Common myeloid progenitor, CD34-positive (primary cell): ENCODE measurements at places on chromosomes 16 and 17.

DNA sequence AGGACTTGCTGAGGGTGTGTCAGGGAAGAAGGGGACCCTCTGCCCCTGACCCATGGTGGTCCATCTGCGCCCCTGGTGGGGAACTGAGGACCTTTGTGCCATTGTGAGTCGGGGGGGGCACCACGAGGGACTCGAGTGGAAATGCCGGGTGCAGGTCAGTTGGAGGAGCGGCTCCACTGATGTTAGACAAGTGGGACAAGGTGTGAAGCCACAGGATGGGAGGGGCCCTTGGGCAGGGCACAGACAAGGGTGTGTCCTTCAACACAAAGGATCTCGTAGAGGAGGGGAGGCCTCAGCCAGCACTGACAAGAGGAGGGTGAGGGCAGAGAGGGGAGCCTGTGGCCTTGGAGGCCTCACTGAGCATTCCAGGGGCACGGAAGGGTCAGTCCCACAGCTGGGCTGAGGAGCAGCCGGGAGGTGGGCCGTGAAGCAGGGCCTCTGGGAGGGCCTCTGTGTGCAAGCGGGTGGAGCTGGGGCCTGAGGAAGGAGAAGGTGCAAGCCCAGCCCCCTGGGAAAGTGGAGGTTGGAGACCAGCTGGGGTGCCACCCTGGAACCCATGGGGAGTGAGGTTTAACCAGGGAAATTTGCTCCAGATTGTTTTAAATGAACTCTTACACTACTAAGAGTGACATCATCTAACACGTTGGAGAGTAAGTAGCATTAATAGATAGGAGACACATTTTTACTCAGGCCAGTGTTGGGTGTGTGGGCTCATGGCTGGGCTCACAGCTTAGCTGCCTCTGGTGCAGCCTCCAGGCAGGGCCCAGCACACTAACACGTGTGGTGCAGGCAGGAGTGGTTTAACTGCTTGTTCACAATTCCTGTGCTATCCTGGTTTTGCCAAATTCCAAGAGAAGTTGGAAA, 27.9 kb downstream of the NARF start:
- peak overlapping the region; percentile 5 for H3K27ac ChIP-seq
- DNase-seq, result no peak
- no peaks in the 10 kb centered on the region for H3K4me1 ChIP-seq
- H3K36me3 ChIP-seq, result peaks cover 71% of the 10 kb centered on the region
- H3K27me3 ChIP-seq, result no peaks in the 10 kb centered on the region

DNA sequence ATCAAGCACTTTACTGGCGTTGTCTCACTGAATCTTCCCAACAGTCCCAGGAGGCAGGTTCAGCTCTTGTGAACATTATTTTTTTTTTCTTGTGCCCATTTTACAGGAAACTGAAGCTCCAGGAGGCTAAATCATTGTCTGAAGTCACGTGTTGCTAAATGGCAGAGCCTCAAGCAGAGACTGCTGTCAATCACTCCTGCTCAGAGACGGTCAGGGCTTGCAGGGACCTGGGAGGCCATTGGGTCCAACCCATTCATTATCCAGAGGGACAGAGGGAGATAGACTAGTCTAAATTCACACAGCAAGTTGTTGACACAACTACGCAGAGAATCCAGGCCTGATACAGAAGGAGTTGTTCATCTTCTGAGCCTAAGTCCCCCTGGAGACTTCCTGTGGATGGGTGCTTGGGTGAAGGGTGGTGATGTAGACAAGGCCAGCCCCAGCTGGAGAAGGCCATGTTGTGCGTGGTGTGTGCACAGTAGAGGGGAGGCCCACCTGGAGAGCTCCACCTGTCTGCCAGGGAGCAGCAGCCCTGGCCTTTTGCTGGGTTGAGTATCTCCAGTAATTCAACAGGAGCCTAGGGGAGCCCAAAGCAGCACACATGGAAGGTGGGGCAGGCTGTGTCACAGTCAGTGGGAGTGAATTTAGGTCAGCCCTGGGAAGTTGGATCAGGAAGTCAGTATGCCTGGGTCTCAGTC, 24.3 kb upstream of the C1QL1 start:
- H3K4me1 ChIP-seq, result no peaks in the 10 kb centered on the region
- H3K36me3 ChIP-seq, result no peaks in the 10 kb centered on the region
- H3K27me3 ChIP-seq, result peaks cover 32% of the 10 kb centered on the region
- H3K4me3 ChIP-seq, result no peak overlapping the region

GRCh38 chr17:72122765-72123529, 2.1 kb downstream of the SOX9 start:
- peak overlapping the region; percentile 14 for H3K4me3 ChIP-seq
- no peak overlapping the region for H3K27ac ChIP-seq
- no peaks in the 10 kb centered on the region for H3K4me1 ChIP-seq

GRCh38 chr16:4166821-4167220, 50.6 kb upstream of the ADCY9 start:
- no peak overlapping the region for H3K4me3 ChIP-seq
- no peak overlapping the region for H3K27ac ChIP-seq
- H3K36me3 ChIP-seq, result no peaks in the 10 kb centered on the region
- no peaks in the 10 kb centered on the region for H3K27me3 ChIP-seq

DNA sequence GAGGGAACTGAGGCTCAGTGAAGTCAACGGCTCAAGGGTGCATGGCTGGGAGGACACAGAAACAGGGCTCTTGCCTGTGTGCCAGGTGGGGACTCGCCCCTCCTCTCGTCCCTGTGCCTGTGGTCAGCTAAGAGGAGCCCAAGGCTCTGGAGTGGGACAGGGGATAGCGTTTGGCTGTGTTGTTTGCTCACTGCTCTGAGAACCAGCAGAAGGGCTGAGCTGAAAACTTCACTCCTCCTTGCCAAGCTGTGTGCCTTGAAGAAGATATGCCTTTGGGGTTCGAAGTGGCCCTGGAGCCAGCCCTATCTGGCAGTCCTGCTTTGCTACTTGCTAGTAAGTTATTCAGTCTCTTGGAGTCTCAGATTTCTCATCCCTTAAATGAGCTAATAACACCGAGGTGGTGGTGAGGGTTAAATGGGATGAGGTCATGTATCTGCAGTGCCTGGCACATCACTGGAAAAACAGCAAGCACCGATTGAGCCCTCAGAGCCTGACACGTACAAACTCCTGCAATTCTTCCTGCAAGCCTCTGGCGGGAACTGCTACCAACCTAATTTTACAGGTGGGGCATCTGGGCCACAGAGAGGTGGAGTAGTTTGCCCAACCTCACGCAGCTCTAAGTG, 17.7 kb downstream of the FOXL1 start:
- no peak overlapping the region for H3K27ac ChIP-seq
- H3K4me3 ChIP-seq, result no peak overlapping the region
- no peak for DNase-seq
- H3K36me3 ChIP-seq, result no peaks in the 10 kb centered on the region

GRCh38 chr17:62075308-62075815, 10.3 kb upstream of the MED13 start:
- no peaks in the 10 kb centered on the region for H3K27me3 ChIP-seq
- no peak for DNase-seq
- H3K4me1 ChIP-seq, result no peaks in the 10 kb centered on the region
- no peaks in the 10 kb centered on the region for H3K36me3 ChIP-seq
- no peak overlapping the region for H3K4me3 ChIP-seq

DNA sequence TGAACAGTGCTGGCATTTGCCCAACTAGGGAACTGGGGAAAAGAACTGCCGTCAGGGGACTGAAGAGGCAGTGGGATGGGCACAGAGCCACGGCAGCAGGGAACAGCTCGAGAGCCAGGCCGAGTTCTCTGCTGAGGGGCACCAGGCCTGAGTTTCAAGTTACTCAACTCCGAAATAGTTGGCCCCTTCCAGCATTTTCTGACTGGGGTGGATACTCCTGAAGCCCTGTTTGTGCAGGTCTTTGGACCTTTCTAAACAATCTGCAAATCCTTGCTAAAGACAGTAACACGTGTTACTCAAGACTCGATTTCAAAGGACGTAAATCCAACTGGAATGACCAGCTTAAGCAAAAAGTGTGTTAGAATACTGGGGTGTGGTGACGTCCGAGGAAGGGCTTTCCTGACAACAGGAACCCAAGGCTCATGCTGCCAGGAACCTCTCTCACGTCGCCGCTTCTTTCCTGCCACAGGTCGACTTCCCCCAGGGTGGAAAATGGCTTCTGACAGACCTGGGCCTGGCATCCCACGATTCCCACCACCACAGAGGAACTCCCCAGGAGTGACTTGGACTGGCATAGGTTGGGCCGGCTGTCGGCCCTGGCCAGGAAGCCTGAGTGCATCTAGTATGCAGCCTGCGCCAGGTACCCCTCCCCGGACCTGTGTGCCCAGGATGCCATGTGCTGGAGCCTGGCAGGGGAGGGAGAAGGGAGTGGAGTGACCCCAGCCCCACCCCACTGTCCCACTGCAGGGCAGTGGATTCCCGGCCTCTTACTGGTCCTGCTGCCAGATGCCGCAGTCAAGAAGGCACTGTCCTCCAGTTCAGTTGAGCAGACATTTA, 71.9 kb downstream of the N4BP1 start:
- peaks cover 21% of the 10 kb centered on the region for H3K36me3 ChIP-seq
- H3K4me3 ChIP-seq, result no peak overlapping the region
- DNase-seq, result no peak
- no peak overlapping the region for H3K27ac ChIP-seq

DNA sequence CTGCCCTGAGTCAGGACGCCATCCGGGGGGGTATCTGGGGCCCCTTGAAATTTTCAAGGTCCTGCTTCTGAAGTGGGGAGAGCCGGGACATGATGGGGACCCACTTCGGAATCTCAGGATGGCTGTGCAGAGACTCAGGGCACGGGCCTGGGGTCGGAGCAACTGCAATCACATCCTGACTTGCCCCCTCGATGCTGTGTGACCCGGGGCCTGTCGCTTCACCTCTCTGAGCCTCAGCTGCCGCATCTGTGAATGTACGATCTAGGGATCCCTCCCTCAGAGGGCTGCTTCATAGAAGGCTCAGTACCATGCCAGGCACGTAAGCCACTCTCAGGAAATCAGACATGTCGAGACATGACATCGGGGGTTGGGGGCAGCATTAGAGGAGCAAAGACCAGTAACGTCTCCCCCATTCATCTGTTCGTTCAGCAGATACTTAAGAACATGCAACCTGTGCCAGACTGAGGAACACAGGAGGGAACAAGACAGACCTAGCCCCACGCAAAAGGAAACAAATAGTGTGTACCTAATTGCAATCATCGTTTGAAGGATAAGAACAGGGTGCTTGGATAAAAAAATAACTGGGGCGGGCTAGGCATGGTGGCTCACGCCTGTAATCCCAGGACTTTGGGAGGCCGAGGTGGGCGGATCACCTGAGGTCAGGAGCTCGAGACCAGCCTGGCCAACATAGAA, 229.6 kb downstream of the PARN start:
- no peak overlapping the region for H3K4me3 ChIP-seq
- no peaks in the 10 kb centered on the region for H3K36me3 ChIP-seq
- no peaks in the 10 kb centered on the region for H3K4me1 ChIP-seq
- no peak for DNase-seq
- no peak overlapping the region for H3K27ac ChIP-seq

DNA sequence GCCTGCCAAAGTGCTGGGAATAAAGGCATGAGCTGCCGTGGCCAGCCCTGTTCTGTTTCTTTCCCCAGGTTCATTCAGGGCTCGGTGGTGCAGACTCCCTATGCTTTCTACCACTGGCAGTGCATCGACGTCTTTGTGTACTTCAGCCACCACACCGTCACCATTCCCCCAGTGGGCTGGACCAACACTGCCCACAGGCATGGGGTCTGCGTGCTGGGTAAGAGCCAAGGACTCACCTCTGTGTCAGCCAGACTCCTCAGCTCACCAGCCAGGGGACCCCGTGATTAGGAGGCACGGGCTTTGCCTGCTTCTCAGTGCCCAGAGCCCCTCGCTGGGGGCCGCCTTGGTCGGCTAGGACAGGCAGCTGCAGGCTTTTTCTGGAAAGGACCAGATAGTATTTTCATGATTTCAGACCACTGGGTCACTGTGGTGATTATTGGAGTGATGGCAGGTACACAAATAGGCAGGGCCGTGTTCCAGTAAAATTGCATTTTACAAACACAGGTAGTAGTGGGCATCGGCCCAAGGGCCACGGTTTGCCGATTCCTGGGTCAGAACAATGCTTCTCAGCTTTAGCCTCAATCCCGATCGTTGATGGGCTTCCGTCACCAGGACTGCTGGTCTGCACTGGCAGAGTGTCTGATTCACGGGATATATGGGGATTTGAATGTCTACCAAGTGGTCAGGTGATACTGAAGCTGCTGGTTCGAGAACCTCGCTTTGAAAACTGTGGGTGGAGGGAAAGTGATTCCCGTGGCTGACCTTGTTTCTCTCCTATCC, 5.0 kb downstream of the ENGASE start:
- H3K27me3 ChIP-seq, result no peaks in the 10 kb centered on the region
- no peak for DNase-seq
- H3K4me3 ChIP-seq, result no peak overlapping the region
- no peak overlapping the region for H3K27ac ChIP-seq
- peaks cover 9% of the 10 kb centered on the region for H3K4me1 ChIP-seq

DNA sequence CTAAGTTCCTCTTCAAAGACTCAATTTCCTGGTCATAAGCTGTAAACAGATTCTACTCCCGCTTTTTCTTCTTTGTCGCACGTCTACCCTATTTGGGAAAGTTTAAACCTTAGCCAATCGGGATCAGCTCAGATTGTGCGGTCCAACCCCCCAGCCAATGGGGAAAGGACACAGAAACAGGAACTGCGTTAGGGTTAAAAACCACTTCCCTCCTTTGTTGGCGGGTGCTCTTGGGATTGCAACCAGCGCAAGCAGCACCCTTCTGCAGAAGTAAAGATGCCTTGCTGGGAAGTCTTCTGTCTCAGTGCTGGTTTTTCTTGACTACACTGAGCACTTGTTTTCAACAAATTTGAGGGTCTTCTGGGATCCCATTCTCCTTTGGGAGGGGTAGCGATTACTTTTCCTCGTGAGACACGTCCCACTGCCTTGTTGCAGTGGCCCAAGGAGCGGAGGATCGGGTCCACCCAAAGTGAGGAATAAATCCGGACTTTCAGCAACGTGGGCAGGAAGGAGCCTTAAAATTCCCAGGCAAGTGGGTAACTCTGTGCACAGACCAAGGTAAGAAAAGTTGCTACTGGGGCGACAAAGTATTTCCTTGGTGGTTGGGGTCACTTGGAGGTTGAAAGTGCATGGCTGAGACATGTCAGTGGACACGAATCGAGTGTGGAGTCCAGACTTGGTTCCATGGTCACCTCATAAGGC, 1.0 kb upstream of the YPEL3 start:
- no peak overlapping the region for H3K27ac ChIP-seq
- DNase-seq, result peak; percentile 82
- peaks cover 27% of the 10 kb centered on the region for H3K4me1 ChIP-seq
- no peaks in the 10 kb centered on the region for H3K27me3 ChIP-seq

- H3K27ac ChIP-seq, result no peak overlapping the region
- peak; percentile 43 for DNase-seq
- peaks cover 29% of the 10 kb centered on the region for H3K4me1 ChIP-seq
- no peak overlapping the region for H3K4me3 ChIP-seq
- peaks cover 29% of the 10 kb centered on the region for H3K27me3 ChIP-seq
These were observed 1.9 kb downstream of the PMP22 start for GRCh38 chr17:15263206-15263579.
